D341Med (cell line): ENCODE measurements at places on chromosomes 3 and 15.

DNA sequence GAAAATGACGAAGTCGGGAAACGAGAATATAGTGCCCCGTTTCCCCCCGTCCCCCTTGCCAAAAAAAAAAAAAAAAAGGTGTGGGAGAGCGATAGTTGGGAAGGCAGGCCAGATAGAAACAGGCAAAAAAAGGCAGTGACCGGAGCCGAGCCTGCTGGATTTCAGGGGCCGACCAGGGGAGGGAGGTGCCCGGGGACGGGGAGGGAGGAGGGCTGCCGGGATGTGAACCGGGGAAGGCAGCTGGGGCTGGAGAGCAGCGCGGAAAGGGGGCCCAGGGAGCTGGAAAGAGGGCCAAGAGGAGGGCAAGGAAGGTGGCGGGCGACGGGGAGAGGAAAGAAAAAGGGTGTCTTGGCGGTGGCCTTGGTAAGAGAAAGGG is 837 bp downstream of the LRRN1 start:
- peak; percentile 52 for DNase-seq

- DNase-seq: no peak
These were observed 1362.8 kb downstream of the ROBO2 start for GRCh38 chr3:78402720-78403119.

- peak; percentile 53 for DNase-seq
These were observed 106.7 kb upstream of the TNIK start for GRCh38 chr3:171566803-171567422.

- DNase-seq: peak; percentile 18
These were observed 18.2 kb upstream of the CORO2B start for GRCh38 chr15:68560501-68561113.

GRCh38 chr3:59101231-59101736 is 51.5 kb upstream of the CFAP20DC start:
- DNase-seq: no peak

DNA sequence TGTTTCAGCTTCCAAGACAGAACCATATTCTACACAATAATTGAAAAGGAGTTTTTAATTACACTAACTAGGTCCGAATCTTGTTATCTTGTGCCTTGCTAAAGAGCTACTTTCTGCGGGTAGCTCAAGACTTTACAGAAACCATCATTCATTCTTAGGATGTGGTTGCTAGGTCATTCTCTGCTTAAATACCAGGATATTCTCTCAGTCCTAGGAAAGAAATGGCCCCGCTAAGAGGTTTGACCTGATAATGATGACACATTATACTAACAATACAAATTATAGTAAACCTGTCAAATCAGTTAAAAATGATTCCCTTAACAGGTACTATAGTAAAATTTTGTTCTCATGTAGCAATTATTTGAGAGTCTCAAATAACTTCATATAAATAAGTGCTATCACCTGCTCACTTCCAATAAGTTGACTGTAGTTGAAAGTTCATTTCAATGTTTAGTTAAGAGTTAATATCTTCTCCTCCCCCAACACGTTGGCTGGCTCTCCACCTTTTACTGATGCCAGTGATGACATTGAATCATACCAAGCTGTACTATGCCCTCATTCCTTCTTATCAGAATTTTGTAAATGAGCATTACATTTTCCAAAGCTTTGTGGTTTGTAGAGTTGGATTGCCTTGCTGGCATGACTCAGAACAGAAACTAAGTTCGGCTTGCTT is 3.6 kb upstream of the C3orf85 start:
- no peak for DNase-seq

DNA sequence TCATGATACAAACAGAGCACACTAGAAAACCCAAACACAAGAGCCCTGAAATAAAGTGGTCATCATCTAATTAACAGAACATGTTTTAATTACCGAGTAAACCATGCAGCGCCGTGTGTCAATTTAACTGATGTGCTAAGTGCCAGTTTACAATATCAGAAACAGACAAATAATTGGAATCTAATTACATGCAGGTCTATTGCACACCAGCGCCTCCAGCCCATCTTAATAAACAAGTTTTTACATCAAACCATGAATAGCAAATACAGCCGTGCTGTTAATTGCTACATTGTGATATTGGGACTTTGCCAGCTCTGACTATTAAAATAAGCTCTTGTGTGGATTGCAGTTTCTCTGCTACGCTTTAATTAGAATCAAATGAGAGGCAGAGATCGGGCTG is 510.2 kb upstream of the MDFIC2 start:
- peak; percentile 44 for DNase-seq

DNA sequence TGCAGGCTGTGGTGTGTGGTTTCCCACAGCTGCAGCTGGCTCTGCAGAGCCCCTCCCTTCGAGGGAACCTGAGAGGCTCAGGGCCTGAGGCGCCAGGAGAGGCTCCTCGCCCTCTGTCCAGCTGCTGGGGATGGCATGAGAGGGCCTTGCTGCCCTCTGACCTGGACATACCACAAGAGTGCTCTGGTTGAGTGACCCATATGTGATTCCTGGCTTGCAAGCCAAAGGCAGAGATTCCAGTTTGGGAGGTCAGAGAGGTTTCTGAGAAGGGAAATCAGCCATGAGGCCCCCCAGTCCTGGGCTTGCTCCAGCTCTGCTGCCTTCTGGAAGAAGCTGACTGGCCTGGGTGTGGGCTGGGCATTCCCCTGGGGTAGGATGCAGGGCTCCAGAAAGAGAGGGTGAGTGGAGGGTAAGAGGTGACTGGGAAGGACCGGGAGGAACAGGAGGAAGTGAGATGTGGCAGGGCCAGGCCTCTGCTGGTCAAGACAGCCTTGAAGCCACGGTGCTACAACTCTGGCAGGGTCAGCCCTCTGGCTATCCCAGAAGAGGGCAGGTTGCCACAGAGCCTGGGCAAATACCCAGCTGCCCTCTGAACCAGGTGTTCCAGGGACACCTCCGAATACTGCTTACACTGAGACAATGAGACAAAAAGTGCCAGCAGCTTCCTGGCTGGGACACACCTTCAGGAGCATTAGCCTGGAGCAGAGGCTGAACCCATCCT is 16.0 kb upstream of the SRP14 start:
- no peak for DNase-seq

DNA sequence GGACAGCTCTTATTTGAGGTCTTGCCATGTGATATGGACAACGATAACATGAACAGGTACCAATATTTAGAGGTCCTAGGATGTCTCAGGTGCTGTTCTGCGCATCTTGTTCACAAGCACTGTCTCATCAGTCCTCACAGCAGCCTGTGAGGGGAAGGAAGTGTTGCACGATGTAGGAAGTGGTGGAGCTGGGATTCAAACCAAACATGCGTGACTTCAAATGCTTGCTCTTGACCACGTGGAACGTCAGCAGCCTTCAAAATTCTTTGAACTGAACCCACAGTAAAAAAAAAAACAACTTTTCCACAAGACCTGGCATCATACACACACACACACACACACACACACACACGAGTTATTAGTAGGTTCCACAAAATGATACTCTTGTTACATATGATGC is 153.4 kb upstream of the SMAD3 start:
- no peak for DNase-seq

GRCh38 chr3:52393959-52394670 is 50.8 kb downstream of the SEMA3G start:
- DNase-seq: no peak

DNA sequence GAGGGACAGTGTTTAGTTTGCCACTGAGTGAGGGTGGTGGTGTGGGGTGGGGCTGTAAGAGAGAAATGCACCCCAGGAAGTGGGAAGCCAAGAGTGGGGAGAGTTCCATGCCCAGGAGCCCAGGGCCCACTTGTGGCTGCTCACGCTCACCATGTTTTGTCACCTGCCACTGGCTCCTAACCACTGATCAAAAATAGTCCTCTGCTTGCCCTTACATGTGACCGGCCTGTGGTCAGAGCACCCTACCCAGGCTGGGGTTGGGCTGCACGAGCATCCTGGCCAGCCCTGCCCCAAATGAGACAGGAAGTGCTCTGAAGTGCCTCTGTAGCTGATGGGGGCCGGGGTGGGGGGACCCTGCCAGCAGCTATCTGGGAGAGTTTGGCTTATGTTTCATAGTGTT is 216.3 kb downstream of the RPLP1 start:
- DNase-seq: no peak

DNA sequence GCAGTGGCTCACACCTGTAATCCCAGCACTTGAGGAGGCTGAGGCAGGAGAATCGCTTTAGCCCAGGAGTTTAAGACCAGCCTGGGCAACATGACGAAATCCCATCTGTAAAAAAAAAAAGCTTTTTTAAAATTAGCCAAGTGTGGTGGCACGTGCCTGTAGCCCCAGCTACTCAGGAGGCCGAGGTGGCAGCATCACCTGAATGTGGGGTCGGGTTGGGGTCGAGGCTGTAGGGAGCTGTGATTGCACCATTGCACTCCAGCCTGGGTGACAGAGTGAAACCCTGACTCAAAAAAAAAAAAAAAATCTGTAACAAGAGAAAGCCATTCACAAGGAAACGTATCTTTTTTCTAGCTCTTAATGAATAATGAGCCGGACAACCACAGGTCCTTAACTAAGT is 74.7 kb upstream of the DLG1 start:
- DNase-seq: no peak

- DNase-seq: no peak
These were observed 5.8 kb downstream of the ANO10 start for GRCh38 chr3:43616034-43616433.

DNA sequence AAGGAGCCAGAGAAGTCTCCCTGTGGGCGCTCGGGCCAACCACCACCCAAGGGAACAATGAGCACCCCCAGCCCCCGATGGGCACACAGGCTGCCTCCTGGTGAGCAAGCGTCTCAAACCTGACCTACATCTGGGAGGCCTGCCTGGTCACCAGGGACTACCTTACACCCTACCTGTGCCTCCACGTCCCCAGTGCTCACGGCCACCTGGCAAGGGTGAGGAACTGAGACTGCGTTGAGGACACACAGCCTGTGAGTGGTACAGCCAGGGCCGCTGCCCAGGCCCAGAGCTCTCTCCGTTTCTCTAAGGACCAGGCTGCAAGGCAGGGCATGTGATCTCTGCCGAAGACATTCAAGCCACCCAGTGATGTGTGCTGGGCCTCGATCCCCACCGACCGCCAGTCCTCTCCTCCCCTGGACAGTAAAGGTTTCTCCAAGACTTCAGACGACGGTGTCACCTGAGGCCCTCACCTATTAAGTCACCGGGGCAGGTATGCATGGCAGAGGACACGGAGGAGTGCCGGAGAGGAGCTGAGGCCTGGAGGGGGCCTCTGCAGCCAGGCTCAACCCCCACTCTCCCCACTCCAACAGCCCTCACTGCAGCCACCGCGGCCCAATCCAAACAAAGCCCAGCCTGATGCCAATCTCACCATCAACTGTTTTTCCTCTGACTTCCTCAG is 2.8 kb downstream of the GOLGA8A start:
- DNase-seq: no peak

DNA sequence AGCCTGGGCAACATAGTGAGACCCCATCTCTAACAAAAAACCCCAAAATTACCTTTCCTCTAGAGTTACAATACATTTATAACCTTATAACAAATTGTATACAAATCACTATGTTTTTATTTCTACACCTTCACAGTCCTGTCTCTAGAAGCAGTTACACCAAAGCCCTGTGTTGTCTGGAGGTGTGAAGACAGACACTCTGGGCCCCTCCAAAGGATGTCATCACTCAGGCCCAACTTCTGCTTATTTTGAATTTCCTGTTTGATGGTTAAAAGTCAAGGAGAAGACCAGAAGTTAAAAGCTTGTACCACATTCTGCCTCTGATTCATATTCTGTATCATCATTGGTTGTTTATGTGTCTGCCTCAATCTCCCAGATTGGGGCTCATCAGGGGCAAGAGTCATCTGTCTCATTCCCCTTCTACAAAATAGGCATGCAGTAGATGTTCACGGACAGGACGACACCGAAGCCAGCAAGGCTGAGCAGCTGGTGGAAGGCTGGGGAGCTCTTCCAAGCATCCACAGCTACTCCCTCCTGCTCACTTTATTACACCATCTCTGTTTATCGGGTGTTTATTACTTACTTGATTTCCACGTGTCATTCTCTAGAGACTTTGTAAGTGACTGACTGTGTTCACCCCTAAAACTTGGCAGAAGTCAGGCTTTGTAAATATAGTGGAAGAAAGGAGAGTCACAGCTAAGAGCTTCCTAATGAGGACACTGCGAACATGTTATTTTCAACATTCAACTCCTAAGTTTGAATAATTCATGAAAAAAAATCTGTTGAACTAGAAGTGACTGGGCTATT is 136.8 kb upstream of the ANKRD28 start:
- no peak for DNase-seq

DNA sequence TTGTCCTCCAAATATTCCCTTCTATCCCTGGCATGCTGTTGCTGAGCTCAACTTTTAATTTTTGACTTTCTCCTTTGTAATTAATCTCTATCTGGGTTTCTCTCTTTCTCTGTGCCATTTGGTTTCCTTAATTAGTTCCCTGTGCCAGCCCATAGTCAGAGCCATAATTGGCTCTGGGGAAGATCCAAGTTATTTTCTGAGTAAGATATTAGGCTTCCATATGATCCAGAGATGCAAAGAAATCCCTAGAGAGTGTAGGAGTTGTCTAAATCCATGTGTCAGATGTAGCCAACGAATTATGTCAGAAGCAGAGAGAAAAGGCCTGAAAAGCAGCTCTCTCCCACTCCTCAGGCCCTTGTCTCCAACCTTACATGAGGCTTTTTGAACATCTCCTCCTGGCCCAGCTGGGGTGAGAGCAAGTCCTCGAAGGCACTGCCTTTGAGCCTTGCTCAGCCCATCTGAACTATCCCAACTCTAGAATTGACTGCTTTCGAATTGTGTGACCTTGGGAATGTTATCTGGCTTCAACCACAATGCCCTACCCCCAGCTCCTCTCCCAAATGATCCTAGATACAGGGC is 46.4 kb downstream of the MOBP start:
- no peak for DNase-seq

DNA sequence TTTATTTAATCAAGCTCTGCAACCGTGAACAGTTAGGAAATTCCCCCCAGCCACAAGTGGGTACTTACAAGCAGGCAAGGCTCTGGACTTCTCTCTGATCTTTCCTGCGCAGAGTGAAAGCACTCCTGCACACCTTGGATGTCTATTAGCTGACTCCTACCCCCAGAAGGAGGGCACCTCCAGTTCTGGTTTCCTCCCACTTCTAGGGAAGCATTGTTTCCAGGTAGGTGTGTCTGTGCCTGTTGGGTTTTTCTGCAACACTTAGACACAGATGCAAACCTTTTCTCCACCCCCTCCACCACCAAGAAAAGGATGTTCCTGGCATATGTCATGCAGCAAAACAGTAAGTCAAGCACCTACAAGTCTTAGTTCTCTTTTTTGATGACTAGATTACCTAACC is at the start of gene ZBED2:
TSS of gene ZBED2 (minus strand) at position 115 of the 400 bp plus-strand sequence. CDS start 1,145 bp downstream, outside the sequence.
- no peak for DNase-seq

DNA sequence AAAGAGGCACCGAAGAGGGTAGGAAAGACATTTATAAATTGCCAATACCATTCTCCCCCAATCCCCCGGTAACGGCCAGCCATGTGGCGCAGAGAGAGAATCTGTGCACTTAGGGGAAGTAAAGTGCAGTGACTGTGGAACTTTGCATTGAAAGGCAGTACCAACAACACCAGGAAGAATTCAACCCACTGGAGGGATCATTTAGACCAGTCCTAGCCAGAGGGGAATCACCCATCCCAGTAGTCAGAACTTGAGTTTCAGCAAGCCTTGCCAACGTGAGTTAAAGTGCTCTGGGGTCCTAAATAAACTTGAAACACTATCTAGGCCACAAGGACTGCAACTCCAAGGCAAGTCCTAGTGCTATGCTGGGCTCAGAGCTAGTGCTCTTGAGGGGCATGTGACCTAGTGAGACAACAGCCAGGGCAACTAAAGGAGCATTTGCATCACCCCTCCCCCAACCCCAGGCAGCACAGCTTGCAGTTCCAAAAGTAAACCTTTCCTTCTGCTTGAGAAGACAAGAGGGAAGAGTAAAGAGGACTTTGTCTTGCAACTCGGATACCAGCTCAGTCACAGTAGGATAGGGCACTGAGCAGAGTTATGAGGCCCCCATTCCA is 15.0 kb downstream of the CEP70 start:
- DNase-seq: no peak

- DNase-seq: no peak
These were observed 145.7 kb upstream of the NPHP3 start for GRCh38 chr3:132867956-132868355.
